ENCODE measurements at places on chromosomes 13 and 19.

DNA sequence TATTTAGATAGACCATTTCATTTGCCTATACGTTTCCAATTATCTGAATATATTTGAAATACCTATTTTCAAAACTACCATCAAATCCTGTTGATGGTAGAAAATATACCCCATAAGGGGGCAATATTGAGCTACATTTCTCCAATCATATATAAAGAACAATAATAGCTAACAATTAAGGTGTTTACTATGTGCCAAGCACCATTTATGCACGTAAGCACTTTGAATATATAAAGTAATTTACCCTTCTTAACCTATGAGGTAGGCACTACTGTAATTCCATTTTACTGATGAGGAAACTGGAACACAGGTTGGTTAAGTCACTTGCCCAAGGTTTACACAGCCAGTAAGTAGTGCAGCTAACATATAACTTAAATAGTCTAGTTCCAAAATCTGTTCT lies 79.2 kb downstream of the UBL3 start:
- DNase-seq: no peak

DNA sequence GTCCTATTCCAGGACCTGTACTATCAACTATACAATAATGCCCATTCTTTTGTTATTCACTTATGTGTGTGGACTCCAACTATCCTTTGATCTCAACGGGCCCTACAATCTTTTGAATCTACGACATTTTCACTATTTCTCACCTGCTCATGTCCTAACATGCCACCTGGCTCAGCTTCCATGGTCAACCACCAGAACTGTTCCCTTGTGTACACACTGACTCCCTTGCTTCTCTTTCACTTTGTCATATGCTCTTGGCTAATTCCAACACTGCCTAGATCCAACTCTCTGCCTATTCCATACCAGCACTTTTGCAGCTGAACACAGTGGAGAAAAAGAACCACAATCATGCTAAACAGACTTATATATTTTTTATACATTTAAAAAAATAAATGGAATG lies 53.1 kb downstream of the MICU2 start:
- no peak for DNase-seq

DNA sequence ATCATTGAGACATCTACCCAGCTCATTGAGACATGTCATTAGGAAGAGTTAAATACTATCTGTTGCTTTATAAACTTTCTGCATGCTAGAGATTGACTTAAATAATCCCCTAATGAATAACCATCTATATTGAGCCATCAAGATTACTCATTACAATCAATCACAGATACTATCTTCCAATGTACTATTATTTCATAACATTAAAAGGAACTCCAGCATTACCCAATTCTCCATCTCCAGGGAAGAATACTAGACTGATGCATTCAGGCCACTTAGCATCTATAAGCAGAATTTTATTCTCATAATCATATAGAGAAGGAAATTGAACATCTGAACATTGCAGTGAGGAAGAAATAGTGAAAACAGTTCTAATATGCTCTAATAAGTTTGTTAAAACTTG lies 8.0 kb downstream of the EPSTI1 start:
- DNase-seq: no peak

GRCh38 chr13:110405597-110406450 lies 98.7 kb downstream of the COL4A2 start:
- peak; percentile 26 for DNase-seq

DNA sequence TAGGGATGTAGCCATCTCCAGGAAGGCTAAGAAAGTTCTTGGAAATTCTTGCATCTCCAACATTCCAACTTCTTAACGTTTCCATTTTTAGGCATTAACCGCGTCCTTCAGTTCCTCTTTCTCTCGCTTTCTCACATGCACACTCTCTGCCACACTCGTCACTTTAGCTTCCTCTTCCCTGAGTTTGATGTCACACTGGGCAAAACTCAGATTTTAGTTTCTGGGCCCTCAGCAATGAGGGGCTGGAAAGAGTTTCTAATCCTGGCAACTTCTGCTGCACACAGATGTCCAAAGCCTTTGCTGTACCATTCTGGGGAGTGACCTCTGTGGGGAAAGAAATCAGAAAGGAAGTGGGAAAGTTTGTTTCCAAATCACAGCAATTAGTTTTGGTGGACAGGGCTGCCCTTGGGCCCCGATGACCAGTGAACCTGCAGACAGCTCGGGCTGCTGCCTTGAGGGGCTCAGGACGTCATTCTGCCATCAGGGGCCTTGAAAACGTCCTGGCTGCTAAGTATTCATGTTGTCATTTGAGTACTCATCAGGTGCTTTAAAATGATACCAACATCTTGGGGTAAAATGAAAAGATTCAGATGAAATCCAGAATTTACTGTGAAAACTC lies 89.3 kb downstream of the KL start:
- no peak for DNase-seq

GRCh38 chr13:31214435-31214834 lies 14.7 kb downstream of the B3GLCT start:
- DNase-seq: no peak

DNA sequence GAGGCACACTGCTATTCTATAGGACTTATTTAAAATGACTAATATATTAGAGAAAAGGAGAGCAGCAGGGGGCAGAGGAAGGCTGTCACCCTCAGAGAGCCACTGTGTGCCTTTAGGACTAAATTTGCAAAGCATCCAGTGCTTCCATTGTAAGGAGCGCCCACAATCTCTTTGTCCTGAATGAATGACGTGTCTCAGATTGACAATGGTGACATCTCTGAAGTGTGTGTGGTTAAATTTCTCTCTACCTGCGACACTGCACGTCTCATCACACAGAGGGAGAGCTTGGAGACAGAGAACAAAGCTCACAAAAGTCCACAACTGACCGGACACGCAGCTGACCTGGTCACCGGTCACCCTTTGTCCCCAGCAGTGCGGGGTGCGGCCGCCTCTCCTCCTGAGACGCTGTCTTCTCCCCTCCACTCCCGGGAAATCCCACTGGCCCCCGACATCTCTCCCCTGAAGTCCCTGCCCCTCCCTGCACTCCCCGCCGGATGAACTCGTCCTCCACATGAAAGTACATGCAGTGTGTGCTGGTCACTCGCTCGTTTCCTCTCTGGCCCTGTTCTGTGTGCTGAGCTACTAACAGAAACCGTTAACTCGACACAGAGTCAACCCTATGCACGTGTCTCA lies 107.2 kb downstream of the RAB20 start:
- DNase-seq: no peak

GRCh38 chr13:44795176-44795575 lies 194.1 kb downstream of the NUFIP1 start:
- no peak for DNase-seq

GRCh38 chr19:848386-848921 lies 3.6 kb upstream of the ELANE start:
- no peak for DNase-seq

- DNase-seq: no peak
Observed at GRCh38 chr19:22530042-22530441, 104.1 kb upstream of the ZNF492 start.

DNA sequence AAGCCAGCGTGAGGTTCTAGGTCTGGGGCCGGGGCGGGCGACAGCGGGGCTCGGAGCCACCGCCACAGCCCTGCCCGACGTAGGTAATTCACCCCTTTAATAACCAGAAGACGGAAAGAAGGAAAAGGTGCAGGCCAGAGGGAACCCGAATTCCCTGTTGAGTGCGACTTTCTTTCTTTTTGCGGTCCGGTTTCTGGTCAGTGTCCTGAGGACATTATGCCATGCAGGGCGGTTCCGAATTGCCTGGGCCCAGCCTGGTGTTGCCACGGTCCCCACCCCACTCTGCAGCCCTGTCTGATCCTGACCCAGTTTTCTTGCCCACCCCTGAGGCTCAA lies 18.4 kb upstream of the TFDP1 start:
- no peak for DNase-seq

DNA sequence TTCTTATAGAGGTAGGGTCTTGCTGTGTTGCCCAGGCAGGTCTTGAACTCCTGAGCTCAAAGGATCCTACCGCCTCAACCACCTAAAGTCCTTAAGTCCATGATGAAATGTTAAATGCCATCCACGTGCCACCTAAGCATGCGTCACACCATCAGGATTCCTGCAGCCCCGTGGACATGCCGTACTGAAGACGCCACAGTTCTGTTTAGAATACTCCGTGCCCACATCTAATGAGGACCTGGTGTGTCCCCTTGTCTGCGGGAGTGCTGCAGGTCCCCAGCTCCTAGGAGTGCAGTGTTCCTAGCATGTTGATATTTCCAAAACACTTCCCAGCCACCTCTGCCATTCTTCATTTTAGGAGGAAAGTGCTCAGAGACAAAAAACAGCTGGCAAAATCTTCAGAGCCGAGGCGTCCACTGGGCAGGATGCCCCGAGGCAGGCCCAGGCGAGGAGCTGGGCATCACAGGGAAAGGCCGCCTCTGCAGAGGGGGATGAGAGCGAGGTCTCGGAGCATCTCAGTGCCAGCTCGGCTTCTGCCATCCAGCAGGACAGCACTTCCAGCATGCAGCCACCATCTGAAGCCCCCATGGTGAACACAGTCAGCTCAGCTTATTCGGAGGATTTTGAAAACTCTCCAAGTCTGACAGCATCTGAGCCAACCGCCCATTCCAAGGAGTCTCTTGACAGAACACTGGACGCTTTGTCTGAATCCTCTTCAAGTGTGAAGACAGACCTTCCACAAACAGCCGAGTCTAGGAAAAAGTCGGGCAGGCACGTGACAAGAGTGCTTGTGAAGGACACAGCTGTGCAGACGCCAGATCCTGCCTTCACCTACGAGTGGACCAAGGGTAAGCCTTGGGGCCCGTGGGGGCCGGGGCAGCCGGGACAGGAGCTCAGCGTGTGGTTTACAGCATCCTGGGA lies 13.2 kb downstream of the C19orf44 start:
- no peak for DNase-seq

- DNase-seq: peak; percentile 21
Observed at GRCh38 chr19:33175886-33176669, 18.1 kb upstream of the LRP3 start.

GRCh38 chr19:24173882-24174281 lies 86.9 kb downstream of the ZNF254 start:
- DNase-seq: no peak

- DNase-seq: no peak
Observed at GRCh38 chr13:106373304-106373988, 162.0 kb downstream of the EFNB2 start.

GRCh38 chr19:29185427-29185826 lies 27.5 kb downstream of the UQCRFS1 start:
- no peak for DNase-seq

GRCh38 chr19:35347171-35347929 lies at the start of gene FFAR1:
Gene FFAR1, plus strand, starts transcription at chr19:35347902. Its CDS starts 3,650 bp downstream, at chr19:35351552.
- DNase-seq: peak; percentile 57

DNA sequence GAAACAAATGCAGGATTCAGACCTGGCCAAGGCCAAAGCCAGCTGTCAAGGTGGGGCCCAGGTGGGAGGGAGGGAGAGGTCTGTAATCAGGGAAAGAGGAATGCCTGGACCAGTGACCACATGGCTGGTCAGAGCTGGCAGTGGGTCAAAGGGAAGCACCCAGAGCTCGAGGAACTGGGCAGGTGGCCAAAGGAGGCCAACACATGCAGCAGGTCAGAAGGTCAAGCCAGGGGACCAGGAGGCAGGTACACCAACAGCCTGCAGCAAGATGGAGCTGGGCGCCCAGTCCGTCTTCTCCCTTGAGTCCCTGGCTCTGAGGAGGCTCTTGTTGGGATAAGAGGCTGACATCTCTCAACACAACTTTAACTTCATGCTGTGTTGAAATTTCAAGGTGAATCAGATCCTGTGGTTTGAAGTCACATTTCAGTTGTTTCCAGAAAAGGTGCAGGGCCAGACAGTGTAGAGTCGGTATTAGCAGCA lies 17.1 kb downstream of the GPATCH1 start:
- no peak for DNase-seq

DNA sequence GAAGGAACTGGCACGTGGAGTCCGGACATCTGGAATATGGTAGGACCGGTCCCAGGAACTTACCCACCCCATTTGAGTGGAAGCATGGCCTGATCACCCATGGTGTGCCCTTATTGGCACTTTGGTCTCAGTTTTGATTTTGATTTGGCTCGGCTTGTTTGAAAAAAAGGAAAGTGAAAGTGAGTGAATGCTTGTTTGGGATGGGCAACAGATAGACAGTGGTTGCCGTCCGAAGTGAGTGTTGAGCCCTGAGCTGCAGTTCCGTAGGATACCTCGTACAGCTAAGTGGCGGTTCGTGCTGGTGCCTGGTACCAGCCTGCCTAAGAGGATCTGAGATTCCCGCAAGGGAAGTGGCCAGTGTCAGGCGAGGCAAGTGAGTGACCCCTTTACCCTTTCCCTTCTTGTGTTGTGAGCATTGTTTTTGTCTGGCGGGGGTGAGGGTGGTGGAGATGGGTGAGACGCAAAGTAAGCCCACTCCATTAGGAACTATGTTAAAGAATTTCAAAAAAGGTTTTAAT lies 605.8 kb downstream of the UQCRFS1 start:
- no peak for DNase-seq

GRCh38 chr19:47378246-47378645 lies 29.1 kb downstream of the DHX34 start:
- no peak for DNase-seq

DNA sequence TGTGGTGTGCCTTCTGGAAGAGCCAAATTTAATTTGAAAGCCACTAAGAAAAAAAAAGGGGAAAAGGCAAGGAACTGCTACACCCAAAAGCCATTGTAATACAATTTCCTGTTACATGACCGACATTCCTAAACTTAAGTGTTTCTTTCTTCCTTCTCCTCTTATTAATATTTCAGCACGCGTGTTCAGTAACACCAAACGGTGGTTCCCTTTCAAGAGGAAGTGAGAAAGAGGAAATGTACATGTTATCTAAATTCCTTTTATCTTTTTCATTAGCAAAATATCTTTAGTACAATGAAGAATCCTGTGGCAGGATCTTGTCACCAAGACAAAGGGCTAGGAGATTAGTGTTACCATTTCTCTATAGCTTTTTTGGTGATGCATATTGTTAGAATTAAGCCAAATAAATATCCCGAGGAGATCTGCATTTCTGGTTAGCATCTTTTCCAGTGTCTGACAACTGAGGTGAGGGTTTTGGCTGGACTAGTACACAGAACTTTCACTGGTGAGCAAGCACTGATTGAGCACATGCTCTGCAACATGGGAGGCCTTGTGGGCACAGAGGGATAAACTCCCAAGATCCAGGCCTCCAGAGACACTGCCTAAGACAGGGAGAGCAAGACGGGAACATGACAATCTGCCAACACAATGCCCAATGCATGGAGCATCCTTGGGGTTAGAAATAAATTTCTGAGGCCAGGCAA lies 22.1 kb downstream of the LATS2 start:
- no peak for DNase-seq

DNA sequence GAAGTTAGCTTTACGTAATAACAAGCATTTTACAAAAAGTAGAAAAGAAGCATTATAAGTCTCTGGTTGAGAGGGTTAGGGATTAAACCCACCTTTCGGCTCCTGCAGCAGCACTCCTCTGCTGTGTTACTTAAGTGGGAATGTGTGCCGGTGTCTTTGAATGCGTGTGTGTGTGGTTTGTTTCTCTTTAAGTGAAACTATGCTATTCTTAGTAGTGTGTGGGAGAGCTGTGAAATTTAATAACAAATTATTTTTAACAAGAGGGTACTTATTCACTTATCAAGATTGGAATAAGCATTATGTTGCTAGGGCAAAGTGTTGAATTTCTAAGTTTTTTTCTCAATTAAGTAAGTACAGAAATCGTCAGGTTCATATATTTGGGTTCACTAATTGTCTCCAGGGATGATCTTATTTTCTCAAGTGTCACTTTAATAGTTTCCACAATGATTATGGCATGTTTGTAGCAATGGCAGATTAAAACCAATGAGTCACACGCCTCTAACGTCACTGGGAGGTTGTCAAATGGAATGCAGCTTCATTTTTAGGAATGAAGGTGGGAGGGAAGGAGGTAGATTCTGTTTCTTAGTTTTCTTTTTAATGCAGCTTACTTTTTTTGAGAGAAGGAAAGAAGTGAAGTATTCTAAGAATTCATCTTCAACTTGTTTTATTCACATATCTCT lies 151.3 kb downstream of the LMO7 start:
- no peak for DNase-seq
